ENCODE measurements at places on chromosomes 3 and 15. TPM values are rescaled to one million over a fixed set of nuclear protein-coding genes. Genes with fewer than 3 reads are reported as not detected.

- DNase-seq: peak; percentile 26
Measured at GRCh38 chr3:14275962-14276909, 97.6 kb downstream of the LSM3 start.

- DNase-seq: no peak
Measured at GRCh38 chr15:35929740-35930444, 383.9 kb upstream of the DPH6 start.

- peak; percentile 83 for DNase-seq
Measured at GRCh38 chr15:62439543-62440016, 274.5 kb upstream of the C2CD4B start.

DNA sequence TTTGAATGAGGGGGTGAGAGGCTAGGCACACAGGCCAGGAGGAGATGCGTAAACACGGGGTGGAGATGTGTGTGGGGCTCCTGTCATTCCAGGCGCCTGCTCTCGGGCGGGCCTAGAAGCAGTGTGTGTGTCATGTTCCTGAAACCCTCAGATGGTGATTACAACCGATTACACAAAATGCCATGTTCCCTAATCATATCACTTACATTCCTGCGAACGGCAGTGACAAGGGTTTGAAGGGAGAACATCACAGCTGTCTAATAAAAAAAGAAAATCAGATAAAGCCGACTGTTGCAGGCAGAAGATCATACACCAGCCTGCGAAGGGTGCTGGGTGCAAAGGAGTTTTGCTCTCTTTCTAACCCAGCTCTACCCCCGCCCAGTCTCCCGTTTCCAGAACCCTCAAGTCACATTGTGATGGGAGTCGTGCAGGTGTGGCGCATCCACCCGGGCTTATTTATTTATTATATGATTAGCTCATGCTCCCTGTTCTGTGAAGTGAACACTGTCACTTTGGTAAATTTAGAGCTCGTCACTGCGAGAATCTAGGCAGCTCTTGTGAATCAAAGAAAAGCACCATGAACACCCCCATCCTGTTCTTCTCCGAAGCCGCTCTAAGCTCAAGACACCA lies 140.3 kb downstream of the NR2F2 start:
- DNase-seq: no peak

DNA sequence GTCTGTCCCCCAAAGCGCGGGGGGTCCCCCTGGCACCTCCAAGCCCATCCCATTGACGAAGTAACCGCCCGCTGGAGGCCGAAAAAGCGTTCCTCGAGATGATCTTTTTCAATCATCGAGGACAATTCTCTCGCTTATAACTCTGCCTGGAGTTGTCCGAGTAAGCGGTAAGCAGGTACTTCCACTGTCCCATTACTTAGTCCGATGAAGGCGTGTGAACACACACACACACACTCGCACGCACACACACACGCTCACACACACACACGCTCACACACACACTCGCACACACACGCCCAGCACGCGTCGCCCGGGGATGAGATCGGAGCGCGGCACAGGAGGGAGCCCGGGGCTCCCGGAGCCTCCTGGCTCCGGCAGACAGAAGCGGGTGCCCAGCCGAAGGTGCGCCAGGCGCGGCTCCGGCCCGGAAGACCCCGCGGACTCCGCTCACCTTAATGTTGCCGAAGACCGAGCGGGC lies 430 bp downstream of the SLCO2A1 start:
- peak; percentile 55 for DNase-seq

GRCh38 chr15:101206176-101206591 lies 45.7 kb downstream of the CHSY1 start:
- peak; percentile 83 for DNase-seq

DNA sequence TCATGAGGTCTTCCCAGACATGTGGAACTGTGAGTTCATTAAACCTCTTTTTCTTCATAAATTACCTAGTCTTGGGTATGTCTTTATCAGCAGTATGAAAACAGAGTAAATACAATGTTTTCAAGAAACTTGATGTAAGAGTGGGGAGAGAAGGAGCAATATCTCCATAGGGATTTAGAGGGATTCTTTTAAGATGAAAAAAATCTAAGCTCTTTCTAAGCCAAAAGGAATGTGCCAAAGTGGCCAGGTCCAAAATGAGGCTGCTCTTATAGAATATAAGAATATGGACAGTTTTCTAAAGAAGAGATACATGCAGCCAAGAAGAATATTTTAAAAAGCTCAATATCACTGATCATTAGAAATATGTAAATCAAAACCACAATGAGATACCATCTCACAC lies 23.9 kb upstream of the RYK start:
- DNase-seq: peak; percentile 38

DNA sequence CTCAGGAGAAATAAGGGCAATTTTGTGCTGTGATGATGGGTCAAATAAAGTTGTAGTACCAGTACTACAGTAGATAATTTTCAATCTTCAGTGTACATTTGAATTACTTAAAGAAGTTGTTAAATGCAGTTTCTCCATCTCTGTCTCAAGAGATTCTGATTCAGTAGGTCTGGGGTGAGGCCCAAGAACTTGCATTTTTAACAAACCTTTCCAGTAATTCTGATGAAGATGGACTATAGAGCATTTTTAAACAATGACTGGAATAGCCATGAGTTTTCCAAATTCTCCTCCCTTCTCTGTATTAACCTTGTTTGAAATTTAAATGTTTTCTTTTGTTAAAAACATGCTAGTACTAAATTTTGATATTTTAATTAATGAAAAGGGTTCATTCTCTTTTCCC lies 127.0 kb upstream of the CD96 start:
- DNase-seq: no peak

- DNase-seq: no peak
Measured at GRCh38 chr3:128229106-128229857, 76.0 kb downstream of the EEFSEC start.

DNA sequence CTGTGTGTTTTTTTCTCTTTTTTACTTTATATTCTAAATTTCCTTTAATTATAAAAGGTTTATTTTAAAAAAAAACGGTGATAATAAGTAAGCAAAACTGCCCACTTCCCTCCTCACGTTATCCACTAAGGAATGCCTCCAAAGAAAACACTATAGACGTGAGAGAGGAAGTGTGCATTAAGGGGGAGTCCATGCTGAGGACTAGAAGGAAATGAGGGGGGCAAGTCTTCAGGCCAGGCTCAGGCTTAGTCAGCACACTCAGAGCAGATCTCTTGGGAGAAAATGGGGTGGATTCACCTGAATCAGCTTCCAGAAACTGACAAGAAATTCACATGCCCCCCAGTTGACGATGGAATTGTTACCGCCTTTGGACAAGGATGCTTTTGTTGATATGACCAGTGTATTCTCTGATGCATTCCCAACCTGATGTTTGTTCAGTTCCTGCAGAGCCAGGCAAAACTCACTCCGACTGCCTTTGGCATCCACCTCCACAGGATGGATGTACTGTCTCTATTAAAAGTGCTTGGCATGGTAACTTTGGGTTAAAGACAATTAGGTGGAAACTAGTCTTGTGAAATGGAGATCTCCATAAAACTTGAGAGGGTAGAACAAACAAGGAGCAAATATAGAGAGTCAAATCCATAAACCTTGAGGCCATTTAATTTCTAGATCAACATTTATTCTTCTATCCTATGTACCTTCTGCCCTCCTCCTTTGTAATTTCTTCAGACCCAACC lies 167.8 kb downstream of the MYRIP start:
- no peak for DNase-seq

The ZNF860 gene
- total RNA-seq: not detected

The FEZF2 gene
- total RNA-seq: not detected

The MASP1 gene
- 32.1 TPM for total RNA-seq

The GOLGA8G gene
- total RNA-seq: not detected

The SH3GL3 gene
- total RNA-seq: not detected

The CCR9 gene
- total RNA-seq: not detected

The MRPL47 gene
- total RNA-seq: 25.0 TPM

The BNC1 gene
- total RNA-seq: 8.7 TPM
